ENCODE measurements at places on chromosomes 1 and 21.

- no peak for DNase-seq
Observed at GRCh38 chr1:208213786-208214185, 30.4 kb downstream of the PLXNA2 start.

- DNase-seq: no peak
Observed at GRCh38 chr1:113279776-113280391, 110.4 kb upstream of the MAGI3 start.

GRCh38 chr1:214312530-214313051, 31.6 kb downstream of the SMYD2 start:
- no peak for DNase-seq

GRCh38 chr1:66368261-66368660, 165.7 kb upstream of the SGIP1 start:
- no peak for DNase-seq

DNA sequence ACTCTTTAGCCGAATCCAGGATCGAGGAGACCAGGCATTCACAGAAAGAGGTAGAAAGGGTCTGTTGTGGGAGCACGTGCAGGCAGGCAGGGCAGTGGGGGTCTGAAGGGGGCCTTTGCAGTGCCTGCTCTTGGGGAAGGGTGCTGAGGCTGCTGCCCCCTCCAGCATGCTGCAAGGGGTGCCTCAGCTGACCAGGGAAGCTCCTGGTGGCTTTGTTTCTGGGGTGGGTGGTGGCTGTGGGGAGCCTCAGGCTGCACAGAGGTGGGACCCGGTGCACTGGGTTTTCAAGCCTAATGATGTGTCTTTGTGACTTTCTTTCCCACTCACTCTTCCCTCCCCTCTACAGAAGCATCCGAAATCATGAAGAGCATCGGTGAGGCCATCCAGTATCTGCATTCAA, 41.5 kb upstream of the IL19 start:
- DNase-seq: no peak

DNA sequence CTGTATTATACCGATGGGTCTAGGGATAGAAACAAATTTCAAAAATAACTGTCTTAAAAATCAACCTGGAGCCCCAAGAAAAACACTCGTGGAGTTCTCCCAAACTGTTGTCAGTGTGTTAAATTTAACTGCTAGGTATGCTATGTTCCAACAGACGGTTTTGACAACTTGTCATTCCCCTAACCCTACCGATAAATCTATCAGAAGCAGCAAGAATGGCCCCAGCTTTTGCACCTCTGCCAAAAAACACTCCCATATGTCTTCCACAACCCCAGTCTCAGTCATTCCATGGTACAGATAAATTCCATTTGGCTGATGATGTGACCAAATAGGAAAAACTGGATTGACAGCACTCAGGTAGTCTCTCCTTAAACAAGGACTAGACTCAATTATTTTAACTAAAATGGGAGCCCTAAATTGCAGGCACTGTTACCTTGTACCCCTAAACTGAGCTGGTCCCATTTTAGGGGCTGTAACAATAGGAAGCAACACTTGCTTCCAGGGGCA, 4.9 kb downstream of the UCHL5 start:
- no peak for DNase-seq

GRCh38 chr1:211579440-211580302, 710 bp upstream of the SLC30A1 start:
- peak; percentile 92 for DNase-seq

DNA sequence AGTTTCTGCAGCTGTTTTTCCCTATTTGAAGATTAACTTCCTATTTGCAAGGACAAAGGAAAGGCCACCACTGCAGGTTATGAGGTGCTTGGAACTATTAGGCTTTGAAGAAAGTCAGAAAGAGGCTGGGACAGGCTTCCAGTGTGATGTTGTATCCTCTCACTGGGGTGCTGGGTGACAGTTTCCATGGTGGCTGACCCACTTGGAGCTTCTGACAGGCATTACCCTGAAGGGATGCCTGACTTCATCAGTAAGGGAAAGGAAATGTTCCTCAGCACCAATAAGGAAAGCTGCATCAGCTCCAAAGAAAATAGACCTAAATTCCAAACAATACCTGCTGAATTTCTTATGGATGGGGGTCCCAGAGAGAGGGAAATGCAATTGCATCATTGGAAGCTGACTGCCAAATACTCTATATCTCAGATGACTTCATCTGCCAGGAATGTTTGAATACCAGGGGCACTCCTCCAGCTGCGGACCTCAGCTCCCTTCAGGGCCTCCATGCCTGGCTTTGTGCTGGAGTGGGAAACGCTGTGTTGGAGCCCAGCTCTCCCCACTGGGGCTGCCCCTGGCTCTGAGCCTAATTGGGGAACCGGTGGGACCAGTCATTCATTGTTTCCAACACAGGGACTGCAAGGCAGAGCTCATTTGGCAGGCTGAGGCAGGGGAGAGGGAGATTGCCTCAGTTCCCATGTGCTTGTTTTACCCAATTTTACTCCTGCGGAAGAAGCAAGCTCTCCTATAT, 76.6 kb downstream of the RGL1 start:
- DNase-seq: no peak

DNA sequence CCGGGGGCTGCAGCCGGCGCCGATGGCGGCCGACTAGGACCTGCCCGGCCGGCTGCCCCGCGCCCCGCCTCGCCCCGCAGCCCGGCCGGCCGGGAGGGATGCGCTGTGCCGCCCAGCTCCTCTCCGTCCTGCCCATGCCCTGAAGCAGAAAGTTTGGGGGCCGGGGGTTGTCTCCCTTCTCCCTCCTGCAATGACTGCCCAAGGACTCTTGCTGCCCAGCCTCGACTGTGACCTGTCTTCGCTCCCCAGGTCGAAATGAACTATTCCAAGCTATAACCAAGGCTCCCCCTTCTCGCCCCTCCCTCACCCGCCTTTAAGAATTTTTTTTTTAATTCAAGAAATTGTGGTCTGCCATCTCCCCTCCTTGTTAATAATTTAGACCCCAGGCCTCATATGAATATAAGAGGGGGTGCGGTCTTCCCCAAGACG, 361 bp downstream of the TMCC2 start:
- no peak for DNase-seq

- no peak for DNase-seq
Observed at GRCh38 chr1:161549652-161550051, at the start of gene FCGR3A. FCGR3A (minus strand) TSS chr1:161549818; CDS start chr1:161549736, 82 bp downstream.

- no peak for DNase-seq
Observed at GRCh38 chr1:175217721-175218531, 25.4 kb upstream of the KIAA0040 start.

DNA sequence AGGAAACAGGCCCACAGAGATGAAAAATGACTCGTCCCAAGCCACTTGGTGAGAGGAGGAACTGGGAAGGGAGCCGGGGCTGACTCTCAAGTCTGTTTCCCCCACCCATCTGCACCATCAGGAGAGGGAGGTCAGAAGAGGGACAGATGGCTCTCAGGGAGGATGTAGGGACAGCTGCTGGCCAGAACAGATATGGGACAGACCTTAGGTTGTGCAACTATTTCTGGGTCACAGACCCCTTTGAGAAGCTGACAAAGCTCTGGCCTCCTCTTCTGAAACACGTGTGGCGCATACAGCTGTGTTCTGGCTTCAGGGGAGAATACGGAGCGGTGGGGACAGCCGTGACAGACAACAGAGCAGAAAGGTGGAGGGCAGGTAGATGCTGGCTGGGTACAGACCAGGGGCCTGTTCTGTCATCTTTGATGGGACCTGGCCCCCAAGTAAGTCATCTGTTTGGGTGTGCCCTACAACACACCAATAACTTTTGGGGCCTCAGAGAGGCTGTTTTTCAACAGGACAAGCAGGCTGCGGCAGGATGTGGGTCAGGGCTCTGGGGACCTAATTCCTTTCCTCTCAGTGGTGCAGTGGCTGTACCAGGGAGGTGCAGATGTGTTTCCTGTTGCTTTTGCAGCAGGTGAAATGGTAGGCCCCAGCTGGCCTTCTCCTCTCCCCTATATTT, 7.3 kb downstream of the SH3BGRL3 start:
- peak; percentile 46 for DNase-seq

- peak; percentile 97 for DNase-seq
Observed at GRCh38 chr1:27556781-27557595, 47.0 kb downstream of the AHDC1 start.

DNA sequence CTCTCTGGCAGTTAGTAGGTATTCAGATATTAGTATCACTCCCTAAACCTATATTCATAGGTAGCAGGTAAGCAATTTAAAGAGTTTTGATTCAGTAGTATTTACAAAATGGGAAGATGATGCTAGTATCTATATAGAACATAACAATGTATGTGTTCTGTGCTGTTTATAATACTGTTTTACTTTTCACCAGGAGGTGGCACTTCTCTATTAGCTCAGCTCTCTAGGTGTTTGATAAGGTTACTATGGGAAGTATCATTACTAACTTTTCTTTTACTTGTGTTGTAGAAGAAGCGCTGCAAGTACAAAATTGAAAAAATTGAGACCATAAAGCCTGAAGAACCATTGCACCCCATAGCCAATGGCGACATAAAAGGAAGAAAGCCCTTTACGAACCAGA, 49.4 kb upstream of the FASLG start:
- DNase-seq: no peak

GRCh38 chr1:14726606-14727005, 128.1 kb downstream of the KAZN start:
- DNase-seq: no peak

DNA sequence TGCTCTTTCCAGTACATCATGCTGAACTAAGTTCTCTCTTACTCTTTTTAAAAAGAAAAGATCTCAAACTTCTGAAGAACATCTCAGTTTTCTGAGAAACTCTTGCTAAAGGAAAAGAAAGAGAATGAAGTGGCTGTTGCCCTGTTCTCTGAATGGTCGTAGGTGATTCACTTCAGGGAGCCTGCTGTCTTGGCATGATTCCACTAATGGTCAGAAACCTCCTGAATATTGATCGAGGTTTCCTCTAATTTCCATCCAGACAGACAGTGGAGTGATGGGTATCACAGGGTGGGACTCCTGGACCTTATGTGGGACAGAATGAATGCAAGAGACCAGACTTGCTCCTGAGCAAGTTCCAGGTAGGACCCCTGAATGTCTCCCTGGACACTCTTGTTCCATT, 2.5 kb downstream of the FCRL2 start:
- DNase-seq: no peak

DNA sequence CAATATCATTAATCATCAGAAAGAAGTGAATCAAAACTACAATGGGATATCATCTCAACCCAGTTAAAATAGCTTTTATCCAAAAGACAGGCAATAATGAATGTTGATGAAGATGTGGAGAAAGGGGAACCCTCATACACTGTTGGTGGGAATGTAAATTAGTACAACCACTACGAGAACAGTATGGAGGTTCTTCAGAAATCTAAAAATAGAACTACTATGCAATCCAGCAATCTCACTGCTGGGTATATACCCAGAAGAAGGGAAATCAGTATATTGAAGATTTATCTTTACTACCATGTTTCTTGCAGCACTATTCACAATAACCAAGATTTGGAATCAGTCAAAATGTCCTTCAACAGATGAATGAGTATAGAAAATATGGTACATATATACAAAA, 189.8 kb downstream of the HHIPL2 start:
- DNase-seq: no peak

DNA sequence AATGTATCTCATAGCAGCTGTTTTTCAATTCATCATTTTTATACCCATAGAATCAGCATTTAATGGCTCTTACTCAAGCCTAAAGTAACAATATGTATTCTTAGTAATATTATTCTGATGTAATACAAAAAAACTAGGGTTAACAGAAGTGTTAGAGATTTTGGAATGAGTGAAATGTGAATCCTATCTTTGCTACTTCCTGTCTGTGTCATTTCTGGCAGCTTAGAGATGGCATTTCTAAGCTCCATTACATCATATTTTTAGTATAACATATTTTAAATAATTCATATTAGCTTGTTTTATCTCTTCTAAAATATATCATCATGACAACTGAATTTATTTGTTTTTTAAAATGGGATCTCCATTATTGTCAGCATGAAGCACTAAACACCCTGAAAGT, 90.2 kb downstream of the LRRC7 start:
- no peak for DNase-seq

GRCh38 chr1:45299296-45299695, 27.4 kb upstream of the HPDL start:
- no peak for DNase-seq

DNA sequence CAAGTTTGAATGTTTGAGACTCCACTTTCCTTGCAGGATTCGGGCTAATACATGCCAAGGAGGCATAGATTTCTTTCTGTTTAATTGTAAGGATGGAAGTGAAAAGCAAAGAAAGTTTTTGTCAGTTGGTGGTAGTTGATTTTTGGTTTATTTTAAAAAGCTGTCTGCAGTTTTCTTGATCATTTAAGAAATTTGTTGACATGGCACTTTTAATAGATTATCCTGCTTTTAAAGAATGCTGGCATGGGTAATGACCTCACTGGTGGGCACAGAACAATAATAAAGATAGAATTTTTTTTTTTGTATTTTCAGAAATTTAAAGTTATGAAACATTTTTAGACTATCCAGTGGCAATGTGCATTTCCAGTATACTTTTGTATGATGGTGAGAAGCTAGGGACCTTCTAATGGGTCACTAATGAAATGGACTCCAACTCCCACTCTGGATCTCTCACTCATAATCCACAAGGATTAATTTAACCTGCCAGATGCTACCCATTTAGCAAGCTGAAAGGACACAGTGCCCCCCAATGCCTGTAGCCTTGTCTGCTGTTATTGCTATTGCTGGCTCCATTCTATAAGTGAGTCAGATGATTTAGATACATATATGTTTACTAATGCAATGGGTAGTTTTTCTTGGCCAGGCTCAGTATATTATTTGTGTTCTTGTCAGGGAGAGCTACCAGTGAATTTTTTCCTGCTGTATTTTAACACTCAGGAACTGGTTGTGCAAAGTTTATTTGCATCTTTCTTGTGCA, 190.2 kb upstream of the SGIP1 start:
- no peak for DNase-seq

GRCh38 chr1:36705629-36706028, 222.9 kb upstream of the CSF3R start:
- no peak for DNase-seq

DNA sequence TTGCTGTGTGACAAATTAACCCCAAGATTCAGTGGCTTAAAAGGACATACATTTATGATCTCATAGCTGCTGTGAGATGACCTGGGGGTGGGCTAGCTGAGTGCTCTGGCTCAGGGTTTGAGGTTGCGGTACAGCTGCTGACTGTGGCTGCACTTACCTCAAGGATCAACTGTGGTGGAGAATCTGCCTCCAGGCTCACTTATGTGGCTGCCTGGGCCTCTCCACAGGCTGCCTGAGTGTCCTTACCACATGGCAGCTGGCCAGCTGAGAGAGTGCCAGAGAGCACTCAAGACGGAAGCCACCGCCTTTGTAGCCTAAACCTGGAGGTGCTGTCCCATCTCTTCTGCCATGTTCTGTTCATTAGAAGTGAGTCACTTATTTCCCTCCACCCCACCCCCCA, 5.7 kb downstream of the LRRC71 start:
- peak; percentile 52 for DNase-seq

GRCh38 chr1:24189528-24189927, 2.4 kb upstream of the IFNLR1 start:
- DNase-seq: no peak

DNA sequence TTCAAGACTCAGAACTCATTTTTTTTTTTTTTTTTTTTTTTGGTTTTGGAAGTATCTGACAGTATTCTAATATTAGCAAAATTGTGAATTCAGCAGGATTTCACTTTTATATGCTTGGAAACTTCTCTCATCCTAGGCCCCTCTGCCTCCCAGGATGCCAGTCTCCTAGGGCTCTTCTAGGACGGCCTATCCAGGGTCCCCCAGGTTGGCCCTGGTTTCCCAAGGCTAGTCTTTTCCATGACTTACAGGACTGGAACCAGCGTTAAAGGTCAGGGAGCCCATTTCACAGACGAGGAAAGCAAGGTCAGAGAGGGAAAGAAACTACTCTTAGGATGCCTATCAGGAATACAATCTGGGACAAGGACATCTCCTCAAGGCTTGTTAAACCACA, 412.5 kb downstream of the PTPRU start:
- no peak for DNase-seq

Data from left colon (tissue), 2 donors.